Cerebellum (tissue), 4 donors: ENCODE measurements at places on chromosomes 13 and 19. TPM values are rescaled to one million over a fixed set of nuclear protein-coding genes. Genes with fewer than 3 reads are reported as not detected.

The ZNF285 gene
- total RNA-seq, result 21.1 TPM

The TMEM238 gene
- total RNA-seq, result 0.27 TPM

- DNase-seq, result peak; percentile 60
These were observed 11.8 kb upstream of the SHD start for GRCh38 chr19:4267101-4267900.

The B3GNT8 gene
- 0.18 TPM for total RNA-seq

GRCh38 chr13:35953537-35954206 lies 177.5 kb downstream of the DCLK1 start:
- peak; percentile 87 for DNase-seq

DNA sequence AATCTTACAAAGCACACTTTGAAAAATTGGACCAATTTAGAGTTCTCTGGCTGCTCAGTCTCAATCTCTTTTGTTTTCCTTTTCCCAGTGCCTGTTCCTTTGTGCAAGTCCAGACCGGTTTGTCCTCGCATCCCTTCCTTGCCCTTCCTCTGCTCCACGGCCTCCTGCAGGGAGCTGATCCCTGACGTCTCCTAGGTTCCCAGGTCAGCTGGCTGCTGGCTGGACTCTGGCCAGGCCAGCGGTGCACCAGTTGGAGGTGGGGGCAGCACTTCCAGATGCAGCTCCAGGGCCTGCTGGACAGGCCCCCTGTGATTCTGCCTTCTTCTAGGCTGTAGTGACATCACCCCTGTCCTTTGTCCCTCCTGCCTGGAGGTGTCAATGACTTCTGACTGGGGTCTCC lies 44.0 kb upstream of the KPNA3 start:
- DNase-seq, result no peak

The RINL gene
- total RNA-seq, result 2.7 TPM

The ZNF296 gene
- 0.45 TPM for total RNA-seq

- DNase-seq, result peak; percentile 79
These were observed 7.3 kb upstream of the STRN4 start for GRCh38 chr19:46753420-46754155.

DNA sequence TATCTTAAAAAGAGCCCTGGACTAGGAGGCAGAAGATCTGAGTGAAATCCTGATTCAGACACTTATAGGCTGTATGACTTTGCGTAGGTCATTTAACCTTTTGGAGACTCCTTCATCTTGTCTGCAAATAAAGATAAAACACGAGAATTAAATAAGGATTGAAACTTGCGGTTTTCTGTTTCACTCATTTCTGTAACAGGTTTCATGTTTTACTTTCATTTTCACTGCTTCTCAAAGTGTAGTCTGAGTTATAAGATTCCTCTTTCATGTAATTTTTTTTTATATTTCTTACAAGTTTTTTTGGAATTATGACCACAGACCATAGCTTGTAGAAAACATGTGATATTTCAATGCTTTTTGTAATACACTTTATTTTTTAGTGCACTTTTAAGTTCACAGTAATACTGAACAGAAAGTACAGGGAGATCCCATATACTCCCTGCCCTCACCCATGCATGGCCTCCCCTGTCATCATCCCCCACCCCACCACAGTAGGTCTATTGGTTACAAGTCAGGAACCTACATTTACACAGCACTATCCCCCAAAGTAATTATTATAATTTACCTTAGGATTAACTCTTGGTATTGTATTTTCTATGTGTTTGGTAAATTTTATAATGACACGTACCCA lies 174.6 kb downstream of the ITGBL1 start:
- DNase-seq, result no peak

The ZNF579 gene
- total RNA-seq, result 3.9 TPM

The F10 gene
- total RNA-seq, result 0.91 TPM

The DACT3 gene
- total RNA-seq, result 6.6 TPM

- DNase-seq, result no peak
These were observed 179.6 kb upstream of the HTR2A start for GRCh38 chr13:47076500-47076899.

The SYT5 gene
- 15.6 TPM for total RNA-seq

GRCh38 chr13:74794147-74794546 lies 659.9 kb upstream of the KLF12 start:
- no peak for DNase-seq

The CCL25 gene
- not detected for total RNA-seq

The ICAM5 gene
- total RNA-seq, result 1.6 TPM

DNA sequence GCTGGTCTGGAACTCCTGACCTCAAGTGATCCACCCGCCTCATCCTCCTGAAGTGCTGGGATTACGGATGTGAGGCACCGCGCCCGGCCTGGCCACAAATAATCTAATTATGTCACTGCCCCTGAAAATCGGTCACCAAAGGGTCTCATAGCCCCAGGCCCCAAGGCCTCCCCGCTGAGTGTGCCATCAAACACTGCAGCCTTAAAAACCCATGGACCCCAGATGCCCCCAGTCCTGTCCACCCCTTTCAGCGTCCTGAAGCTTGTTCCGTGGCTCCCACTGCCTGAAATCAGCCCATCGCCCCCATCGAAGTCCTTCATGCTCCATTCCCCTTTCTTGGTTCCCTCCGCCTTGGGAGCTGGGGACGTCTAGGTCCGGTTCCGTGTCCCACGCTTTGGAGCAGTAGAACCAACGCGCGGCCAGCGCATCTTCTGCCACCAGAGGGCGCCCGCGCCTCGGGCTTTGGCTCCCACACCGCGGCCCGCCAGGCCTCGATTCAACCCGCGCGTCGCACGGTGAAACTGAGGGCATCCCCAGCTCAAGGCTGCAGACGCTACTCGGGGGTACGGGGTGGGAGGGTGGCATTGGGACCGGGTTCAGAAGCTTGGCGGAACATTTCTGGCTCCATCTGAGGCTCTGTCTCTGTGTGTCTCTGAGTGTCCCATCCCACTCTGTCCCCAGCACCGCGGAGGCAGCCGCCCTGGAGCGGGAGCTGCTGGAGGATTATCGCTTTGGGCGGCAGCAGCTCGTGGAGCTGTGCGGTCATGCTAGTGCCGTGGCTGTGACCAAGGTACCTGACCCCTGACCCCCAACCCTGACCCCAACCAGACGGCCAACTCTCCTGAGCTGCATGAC lies 3.5 kb downstream of the YJEFN3 start:
- peak; percentile 81 for DNase-seq

DNA sequence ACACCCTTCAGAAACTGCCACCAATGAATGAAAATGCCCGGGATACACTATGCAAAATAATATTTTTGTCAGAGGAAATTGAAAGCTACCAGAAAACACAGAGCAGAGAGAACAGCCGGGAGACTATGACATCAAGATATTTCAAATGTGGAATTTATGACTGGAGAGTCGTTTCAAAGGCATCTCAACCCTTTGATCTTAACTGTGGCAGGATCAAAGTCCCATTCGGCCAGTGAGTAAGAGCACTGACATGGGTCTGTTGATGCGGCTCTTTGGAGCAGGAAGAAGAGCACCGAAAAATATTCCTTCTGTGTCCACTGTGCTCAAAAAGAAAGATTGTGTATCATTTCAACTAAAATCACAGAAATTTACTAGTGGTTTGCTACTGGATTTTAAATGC lies 201.9 kb downstream of the RFC3 start:
- DNase-seq, result no peak

The SERPINE3 gene
- total RNA-seq, result 0.27 TPM

DNA sequence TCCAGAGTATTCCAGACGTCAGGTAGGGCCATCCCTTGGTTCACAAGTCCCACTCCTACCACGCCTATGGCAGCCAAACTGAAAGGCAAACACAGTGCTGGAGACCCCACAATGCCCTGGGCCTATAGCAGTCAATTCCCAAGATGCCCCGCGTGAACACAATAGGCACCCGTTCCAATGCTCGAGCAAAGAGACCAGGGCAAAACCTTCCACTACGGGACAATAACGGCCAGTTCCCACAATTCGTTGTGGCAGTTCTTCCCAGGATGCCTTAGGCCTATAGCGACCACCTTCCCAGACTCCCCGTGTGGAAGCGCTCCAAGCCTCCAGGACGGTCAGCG lies 538 bp downstream of the ZNF428 start:
- peak; percentile 55 for DNase-seq

GRCh38 chr13:23867027-23867491 lies 22.1 kb downstream of the MIPEP start:
- DNase-seq, result no peak

- no peak for DNase-seq
These were observed 11.1 kb downstream of the SLC7A10 start for GRCh38 chr19:33214596-33214995.

DNA sequence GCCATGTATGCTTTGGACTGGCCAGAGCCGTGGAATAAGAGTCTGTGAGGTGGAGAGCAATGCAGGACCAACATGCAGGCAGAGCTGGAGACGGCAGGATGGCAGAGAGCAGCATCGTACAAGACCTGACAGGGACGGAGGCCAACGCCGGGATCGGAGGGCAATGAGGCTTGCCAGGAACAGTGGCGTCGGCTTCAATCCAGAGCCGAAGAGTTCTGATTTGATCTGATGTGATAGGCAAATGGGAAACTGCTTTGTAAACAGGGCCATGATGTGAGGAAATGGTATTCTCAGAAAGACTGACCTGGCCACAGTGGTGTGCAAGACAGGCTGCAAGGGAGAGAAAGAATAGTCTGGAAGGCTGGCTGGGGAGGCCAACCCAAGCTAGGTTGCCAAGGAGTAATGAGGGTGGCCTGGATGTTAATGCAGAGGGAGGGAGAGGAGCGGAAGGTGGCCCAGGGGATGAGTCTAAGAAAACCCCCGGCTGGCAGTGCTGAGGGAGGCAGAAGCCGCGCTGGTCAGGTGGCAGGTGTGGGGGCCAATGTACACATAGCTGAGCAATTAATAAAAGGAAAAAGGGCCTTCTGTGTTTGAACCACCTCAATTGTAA lies 26.7 kb downstream of the RCBTB2 start:
- DNase-seq, result peak; percentile 58

The CYP4F12 gene
- total RNA-seq, result 0.45 TPM
